ENCODE measurements at places on chromosomes 1 and 21.
A peak's percentile ranks its signal among the peaks of the same experiment; 100 is the strongest.

- DNase-seq, result no peak
Observed at GRCh38 chr1:116256875-116257274, 116.2 kb upstream of the ATP1A1 start.

GRCh38 chr1:176884286-176884685 is 280.2 kb downstream of the ASTN1 start:
- DNase-seq, result no peak

DNA sequence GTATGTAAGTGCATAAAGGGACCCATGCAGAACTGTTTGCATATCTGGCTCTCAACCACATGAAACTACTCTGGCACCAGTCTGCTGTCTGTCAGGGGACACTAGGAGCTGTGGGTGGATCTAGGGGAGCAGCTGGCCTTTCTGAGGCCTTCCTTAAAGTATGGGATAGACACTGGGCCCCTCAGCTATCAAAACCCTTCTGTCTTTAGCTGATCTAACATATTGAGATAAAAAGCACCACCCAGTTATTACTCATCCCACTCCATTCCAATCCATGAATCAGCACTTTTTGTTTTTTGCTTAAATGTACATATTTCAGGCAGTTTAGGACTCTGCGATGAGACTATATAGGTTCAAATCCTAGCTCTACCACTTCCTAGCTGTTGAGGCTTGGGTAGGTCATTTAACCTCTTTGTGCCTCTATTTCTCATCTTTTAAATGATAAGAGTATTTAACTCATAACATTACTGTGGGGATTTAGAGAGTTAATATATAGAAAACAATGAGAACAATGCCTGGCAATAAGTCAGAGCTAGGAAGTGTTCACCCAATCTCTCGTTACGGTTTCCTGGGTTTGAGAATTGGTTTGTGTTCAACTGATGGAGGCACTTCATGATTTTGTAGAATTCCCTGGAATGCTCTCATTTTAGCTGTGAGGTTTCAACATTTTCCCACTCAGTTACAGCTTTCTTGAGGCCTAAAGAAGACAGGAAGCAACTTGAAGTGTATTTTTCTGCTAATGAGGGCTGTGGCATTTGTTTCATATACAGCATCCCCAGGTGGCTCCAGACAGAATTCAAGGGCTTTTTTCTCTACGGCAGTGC is 68.9 kb downstream of the LRIG2 start:
- DNase-seq, result no peak

DNA sequence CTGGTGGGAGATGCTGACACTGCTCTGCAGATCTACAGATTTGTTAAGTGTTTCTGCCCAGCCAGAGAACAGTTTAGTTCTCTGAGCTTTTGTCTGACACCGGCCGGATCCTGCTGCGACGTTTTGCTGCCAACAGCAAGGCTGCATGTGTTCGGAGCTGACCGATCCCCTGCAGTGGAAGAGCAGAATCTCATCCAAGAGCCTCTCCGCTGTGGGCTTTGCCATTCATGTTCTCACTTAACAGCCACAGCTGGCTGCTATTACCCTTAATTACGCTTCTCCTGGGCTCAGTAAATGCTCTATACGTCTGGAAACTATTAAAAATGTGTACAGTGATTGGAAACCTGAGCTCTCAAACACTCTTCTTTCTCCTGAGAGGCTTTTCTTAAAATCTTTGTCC is 105.3 kb downstream of the BCAR3 start:
- DNase-seq, result no peak

DNA sequence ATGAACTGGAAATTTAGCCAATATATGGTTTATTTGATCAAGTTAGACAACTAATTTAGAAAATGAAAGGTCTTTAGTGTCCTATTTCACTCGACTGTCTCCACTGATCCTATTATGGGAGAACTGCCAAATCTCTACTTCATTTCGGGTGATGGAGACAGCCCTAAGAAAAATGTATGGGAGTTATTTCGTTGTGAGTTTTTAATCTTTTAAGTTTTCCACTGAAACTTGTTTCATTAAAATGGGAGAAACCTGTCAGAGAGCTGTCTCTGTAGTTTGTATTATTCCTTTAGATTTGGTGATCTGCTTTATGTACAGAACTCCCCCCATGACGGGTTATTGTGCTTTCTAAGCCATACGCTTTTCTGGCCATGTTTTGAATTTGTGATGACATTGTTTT is 899.7 kb downstream of the ADGRL2 start:
- DNase-seq, result no peak

DNA sequence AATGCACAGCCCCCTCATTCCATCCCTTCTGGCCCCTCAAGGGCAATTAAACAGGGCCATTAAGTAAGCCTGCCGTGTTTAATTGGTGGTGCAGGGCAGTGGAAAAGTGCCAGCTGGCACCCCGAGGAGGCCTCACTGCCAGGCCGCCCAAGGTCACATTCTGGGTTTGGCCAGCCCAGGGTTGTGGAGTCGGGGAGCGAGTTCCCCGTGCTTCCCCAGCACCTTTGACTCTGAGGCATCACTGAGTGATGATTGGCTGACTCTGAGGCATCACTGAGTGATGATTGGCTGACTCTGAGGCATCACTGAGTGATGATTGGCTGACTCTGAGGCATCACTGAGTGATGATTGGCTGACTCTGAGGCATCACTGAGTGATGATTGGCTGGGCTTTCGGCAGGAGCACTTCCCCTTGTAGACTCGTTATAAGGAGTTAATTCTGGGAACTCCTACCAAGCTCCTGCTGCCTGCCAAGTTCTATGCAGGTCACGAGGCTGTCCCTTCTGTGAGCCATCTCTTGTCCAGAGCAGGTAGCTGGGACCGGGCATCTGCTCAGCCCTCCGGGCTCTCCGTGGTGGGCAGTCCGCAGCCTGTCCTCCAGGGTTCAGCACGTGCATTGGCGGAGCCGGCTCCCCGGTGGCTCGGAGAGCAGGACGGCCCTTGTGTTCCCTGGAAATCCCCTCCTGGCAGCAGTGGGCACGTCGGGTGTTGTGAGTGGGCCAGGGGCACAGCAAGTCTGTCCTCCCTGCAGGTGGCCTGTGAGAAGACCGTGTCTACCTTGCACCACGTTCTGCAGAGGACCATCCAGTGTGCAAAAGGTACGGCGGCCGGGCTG is 20.9 kb downstream of the CSTB start:
- no peak for DNase-seq

DNA sequence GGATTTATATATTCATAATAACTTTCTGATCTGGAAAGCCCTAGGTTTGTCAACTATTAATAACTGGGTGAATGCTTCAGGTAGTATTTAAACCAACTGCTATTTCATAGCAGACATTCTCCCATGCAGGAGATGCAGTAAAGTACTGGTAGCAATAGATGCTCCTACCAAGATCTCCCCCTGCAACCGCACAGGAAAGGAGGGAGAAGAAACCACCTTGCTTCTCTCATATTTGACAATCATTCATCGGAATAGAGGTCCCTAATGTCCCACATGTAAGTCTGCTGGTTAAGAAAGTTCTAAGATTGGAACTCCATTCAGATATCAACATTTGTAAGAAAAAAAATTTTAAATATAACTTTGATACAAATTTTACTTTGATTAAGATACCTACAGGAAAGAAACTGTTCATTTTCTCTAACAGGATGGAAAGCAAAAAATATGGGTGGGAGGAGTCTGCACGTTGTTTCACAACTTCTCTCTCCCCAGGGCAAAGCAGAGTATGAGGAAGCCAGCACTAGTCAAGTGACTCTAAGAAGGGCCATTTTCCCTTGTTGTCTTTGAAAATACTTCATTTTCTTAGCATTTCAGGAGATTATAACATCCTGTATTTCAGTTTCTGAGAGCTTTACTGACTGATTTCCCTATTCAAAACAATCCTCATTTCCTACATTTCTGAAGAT is at the start of gene PYHIN1:
PYHIN1 (plus strand) TSS at position 498 of the 683 bp plus-strand sequence. CDS start 5,359 bp downstream, outside the sequence.
- DNase-seq, result no peak

DNA sequence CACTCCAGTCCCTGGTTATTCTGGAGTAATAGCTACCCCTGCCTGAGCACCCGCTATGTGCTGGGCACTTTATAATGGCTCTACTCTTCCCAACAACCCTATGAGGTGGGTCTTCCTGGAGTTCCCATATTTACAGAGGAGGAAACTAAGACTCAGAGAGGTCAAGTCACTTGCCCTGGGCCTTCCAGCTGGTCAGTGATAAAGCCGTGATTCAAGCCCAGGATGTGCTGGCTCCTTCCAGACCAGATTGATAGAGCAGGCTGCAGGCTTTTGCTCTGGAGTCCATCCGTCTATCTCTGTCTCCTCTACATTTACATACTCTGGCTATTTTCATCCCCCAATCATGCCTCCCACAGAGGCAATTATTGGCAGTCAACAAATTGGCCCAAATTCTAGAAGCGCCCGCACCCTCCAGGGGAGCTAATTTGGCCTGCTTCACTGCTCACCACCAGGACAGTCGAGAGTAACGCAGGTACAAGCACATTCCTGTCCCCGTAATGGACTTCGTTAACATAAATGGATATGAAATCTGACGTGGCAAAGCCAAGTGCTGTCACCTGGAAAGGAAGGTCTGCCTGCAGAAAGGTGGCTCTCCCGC is 39.8 kb upstream of the SELENON start:
- no peak for DNase-seq

DNA sequence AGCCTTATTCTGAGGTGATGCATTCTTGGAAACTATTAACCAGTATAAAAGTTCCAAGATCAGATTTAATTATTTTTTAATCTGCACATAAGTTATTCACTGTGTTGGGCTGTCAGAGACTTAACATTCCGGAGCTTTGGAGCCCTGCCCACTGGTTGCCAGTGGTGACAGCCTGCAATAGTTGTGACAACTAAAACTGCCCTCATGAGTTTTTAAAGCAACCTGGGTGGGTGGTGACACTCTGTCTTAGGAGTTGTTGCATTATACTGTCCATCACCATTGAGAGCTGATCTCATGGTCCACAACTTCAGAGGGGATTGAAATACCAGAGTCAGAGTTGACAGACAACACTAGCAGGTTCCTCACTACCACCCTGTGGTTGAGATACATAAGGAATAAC is 653.9 kb upstream of the USP24 start:
- no peak for DNase-seq

GRCh38 chr1:226569879-226570547 is 21.4 kb downstream of the STUM start:
- no peak for DNase-seq

DNA sequence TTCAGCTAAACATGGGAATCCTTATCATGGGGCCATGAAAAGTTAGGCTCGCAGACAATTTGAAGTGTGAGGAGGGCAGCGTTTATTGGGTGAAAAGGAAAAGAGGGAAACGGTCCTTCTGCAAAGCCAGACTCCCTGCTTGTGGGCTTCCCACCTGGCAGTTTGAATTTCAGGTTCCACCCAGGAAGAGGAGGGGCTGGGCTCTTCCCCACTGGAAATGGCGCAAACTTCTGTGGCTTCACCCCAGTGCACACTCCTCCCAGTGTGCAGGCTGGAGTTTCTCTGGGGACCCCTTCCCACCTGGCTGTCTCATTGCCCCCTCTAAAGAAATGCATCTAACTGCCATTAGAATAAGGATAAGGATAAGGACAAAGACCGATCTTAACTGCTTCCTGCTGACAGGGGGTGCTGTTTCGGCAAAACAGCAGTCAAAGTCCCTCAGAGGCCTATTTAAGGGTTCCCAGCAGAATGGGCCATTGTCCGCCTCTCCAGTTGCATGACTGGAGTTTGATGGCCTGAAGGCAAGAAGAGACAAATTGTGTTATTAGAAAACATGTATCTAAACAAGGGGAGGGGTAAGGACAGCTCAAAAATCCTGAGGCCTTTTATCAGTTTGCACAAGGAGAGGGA is 20.4 kb downstream of the AIM2 start:
- no peak for DNase-seq

GRCh38 chr1:70420320-70420719 is 9.3 kb downstream of the CTH start:
- DNase-seq, result no peak

DNA sequence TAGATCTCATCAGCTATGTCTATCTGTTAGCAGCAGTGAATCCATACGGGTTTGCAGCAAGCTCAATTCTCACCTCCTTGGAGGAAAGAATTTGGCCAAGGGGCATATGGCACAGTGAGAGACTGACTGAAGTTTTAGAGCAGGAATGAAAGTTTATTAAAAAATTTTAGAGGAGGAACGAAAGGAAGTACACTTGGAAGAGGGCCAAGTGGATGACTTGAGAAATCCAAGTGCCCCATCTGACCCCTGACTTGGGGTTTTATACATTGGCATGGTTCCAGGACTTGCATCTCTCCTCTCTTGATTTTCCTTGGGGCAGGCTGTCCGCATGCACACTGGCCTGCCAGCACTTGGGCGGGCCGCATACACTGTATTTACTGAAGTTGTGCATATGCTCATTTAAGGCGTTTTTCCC is 9.2 kb upstream of the OSBPL9 start:
- no peak for DNase-seq

DNA sequence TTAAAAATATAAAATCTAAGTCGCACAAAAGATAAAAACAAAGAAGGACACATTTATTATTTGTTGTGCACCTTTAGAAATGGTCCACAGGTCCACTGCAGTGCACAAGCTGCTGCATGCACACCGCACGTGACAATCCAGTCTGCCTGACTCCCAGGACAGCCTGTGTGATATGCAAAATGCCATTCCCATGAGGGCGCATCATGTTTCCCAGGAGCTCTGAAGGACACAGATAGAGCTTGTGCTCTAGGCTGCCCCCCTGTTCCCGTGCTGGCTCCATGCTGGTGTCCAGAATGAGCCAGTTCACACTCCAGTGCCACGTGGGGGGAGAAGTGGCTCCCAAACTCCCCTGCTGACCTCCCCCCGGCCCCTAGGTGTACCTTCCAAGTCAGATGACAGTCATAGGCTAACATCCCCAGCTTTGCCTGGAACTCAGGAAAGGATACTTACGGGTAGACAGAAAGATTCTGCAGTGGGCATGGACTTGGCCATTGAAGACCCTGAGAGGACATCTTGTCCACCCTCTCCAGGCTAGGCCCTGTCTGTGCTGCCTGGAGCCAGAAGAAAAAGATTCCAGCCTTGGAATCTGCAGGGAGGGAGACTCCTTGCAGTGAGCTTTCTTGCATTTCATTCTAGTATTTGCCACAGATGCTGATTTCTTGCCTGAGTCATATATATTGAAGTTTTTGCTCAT is 26.3 kb downstream of the RAB7B start:
- no peak for DNase-seq

DNA sequence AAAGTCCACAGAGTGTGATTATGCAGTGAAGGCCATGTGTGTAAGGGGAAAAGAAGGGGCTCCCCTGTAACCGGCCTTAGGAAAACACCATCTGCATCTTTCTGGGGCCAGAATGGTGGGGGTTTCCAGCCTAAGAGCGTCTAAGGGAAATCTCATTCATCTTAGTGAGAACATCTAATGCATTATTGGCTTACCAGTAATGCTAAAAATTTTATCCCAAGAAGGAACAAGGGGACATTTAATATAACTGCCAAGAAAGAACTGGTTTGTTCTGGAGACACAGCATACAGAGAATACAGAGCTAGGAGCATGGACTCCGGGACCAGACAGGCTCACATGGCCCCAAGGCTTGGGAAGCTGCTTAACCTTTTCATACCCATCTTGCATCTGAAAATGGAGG is 58.3 kb upstream of the DSCAM start:
- DNase-seq, result peak; percentile 4

- no peak for DNase-seq
Observed at GRCh38 chr1:201456499-201457309, 12.3 kb downstream of the PHLDA3 start.
